Left renal pelvis (tissue), 4 donors: ENCODE measurements at places on chromosomes 12 and 14.

- no peak for DNase-seq
These were observed 231.0 kb downstream of the ALG10B start for GRCh38 chr12:38547586-38547985.

- no peak for DNase-seq
These were observed 243.7 kb downstream of the BCAT1 start for GRCh38 chr12:24705216-24705615.

DNA sequence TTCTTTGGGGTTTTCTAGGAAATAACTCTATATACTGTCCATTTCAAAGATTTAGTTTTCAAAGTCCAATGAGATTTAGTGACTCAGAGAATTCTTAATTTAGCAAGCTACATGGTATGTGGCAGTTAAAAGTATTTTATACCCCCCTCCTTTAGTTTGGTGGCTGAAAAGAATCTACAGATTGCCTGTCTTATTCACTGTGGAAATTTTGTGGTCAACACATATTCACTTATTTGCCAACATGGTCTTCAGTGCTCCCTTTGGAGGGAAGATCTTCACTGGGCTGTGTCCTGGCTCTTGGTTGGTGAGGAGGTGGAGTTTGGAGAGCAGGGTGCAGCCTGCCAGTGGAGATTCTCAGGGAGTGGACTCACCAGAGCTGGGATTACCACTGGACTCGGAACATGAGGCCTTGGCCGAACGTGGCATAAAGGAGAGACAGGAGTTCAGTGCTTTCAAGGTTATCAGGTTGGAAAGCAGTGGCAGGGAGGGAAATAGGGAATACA, 39.8 kb downstream of the SAMD4A start:
- no peak for DNase-seq

- no peak for DNase-seq
These were observed 139.3 kb downstream of the BRMS1L start for GRCh38 chr14:35965400-35965799.
